Activated naive CD4-positive, alpha-beta T cell treated with anti-CD3 and anti-CD28 coated beads, Interleukin-2, amount 50 U/mL, for 16 hours (primary cell): ENCODE measurements at places on chromosomes 2 and 18.

DNA sequence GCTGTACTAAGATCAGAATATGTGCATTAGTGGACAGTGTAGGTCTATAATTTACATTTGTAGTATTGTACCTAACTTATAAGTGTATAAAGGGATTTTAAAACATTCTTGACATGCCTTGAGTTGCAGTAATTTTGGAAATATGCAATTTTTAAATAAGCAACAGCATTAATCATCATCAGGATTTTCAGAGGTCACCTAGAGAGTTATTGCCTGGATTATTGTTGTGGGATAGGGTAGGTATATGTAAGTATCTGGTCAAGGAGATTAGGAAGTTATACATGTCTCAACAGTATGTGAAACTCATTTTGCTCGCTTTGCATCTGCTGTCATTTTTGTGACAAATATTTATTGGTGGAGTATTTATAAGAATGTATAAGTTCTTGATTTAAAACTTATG is 184.2 kb downstream of the WDR7 start:
- DNase-seq = no peak

GRCh38 chr2:231688719-231689118 is 19.6 kb upstream of the PTMA start:
- no peak for DNase-seq

DNA sequence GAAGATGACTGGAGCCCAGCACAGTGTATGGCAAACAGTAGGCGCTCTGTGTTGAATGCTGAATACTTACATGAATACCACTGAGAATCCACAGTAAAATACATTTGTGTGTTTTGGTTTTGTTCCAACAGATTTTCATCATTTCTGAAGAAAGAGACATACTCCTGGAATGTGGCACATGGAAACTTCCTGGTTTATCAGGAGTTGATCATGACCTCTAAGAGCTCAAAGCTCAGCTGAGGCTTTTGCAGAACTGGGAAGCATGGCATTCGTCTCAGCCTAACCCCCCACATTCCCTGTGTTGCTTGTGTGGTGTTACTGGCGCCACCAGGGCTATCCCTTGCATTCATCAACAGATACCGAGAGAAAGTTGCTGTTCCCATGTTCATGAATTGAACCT is 316.9 kb upstream of the REV1 start:
- DNase-seq = no peak

- DNase-seq = no peak
These were observed 95.1 kb downstream of the MTCL1 start for GRCh38 chr18:8800445-8800844.

DNA sequence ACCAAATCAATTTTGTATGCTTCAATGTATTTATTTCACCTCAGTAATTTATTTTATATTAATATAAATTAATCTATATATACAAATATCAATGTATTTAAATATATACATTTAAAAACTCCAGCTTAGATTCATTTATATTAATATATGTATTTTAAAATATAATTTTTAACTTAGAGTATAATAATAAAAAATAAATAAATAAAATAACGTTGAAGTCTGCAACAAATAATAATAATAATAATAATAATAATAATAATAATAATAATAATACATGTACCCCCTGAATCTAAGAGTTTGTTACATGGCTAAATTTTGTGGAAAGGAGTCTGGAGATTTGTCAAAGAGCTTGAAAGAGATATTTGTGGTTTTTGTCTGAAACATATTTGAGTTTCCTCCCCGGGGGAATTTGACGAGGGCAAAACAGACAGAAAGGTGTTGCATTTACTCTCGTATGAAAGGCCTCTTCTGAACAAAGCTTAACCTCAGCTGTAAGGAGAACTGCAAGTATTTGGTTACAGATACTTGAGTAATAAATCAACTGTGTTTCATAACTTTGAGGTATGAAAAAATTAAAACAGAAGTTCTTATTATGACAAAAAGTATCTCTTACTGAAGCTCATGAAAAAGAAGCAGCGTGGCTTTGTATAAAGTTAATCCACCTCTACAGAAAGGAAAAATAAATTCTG is 93.4 kb downstream of the CDH19 start:
- no peak for DNase-seq

DNA sequence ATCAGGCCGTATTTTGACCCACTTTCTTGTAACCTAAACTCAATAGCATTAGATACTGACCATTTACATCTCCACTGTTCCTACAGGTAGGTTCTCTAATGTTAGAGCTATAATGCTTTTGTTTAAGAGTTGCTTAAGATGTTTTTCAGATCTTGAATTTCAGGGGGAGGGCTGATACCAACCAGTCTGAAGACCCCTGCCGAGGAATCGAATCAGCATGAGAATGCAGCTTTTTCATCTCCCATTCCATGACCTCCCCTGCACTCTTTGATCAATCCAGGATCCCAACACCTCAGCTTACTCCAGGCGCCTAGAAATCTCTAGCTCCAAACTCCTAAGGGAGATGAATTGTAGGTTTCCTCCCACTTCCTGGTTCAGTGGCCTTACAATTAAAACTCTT is 120.5 kb upstream of the MC4R start:
- DNase-seq = no peak

DNA sequence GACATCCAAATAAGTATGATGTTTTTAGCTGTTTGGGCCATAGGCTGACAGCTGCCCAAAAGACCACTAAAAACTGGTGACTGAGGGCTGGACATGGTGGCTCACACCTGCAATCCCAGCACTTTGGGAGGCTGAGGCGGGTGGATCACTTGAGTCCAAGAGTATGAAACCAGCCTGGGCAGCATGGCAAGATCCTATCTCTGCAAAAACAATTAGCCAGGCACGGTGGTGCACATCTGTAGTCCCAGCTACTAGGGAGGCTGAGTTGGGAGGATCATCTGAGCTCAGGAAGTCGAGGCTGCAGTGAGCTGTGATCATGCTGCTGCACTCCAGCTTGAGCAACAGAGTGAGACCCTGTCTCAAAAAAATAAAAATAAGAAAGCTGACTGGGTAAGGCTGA is 511.5 kb upstream of the RAB6C start:
- no peak for DNase-seq

- no peak for DNase-seq
These were observed 2.0 kb downstream of the XRCC5 start for GRCh38 chr2:216111122-216111521.

GRCh38 chr2:232389327-232389726 is 10.8 kb downstream of the ALPP start:
- DNase-seq = no peak

DNA sequence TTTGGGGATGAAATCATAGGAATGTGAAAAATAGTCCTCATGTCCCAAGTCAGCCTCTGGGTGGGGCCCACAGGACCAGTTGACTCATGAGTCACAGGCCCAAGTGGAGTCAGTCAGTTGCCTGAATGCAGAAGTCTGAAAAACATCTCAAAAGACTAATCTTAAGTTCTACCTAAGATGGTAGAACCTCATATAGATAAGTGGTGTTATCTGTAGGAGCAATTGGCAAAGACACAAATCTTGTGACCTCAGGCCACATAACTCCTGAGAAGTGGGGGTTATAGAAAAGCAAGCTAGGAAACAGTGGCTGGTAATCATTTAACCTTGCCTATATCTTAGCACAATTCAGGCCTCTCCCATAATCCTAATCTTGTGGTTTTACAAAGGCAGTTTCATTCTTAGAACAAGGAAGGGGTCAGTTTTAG is 257.1 kb upstream of the SPOPL start:
- no peak for DNase-seq

DNA sequence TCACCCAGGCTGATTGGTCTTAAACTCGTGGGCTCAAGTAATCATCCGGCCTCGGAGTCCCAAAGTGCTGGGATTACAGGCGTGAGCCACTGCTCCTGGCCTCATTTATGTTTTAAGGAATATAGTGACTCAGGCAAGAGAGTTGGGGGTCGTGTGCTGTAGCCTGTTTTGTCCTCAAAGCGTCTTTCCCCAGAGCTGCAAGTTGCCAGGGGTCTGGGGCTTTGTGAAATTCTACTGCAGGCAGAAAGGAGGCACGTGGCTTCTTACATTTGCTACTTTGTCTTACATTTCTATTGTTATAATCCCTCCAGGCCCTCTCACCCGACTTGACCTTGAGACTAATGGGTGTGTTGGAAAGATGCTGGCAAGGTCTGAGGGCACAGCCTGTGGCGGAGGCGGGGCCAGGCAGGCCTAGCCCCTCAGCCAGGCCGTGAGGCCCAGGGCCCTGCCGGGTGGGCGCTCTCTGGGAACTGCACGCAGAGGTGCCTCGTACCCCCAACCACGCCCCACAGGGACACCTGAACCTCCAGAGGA is 85.8 kb upstream of the NDUFV2 start:
- no peak for DNase-seq

DNA sequence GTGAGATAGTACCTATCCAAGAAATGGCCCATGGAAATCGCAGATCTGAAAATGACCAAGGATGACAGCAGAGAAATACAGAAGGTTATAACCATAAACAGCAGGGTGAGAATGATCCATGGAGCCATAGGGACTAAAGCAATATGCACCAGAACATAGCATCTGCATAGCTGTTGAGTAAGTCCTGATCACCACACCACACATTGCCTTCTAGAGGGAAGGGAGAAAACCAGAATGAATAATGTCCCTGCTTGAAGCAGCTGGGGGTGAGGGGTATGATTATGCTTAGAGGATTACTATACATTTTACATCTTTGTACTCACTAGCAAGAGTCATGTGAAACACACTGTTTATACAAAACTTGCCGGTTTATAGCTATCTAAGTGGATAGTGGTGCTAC is 350.4 kb downstream of the MBD2 start:
- DNase-seq = no peak

- no peak for DNase-seq
These were observed 60.0 kb downstream of the DGKD start for GRCh38 chr2:233414273-233414654.

GRCh38 chr2:191679818-191680600 is 2.1 kb downstream of the NABP1 start:
- no peak for DNase-seq

DNA sequence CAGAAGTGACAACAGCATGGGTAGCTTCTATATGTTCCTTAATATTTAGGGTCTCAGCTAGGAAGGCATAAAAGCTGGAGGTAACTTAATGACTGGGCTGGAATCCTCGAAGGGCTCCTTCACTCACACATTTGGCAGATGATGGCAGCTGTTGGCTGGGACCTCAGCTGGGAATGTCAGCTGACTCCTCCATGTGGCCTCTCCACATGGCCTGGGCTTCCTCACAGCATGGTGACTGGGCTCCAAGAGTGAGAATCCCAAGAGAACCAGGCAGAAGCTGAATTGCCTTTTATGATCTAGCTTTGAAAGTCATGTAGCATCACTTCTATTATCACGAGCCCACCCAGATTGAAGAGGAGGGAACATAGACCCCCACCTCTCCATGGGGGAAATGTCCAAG is 54.9 kb downstream of the TET3 start:
- DNase-seq = no peak

GRCh38 chr18:11000071-11000470 is 149.3 kb downstream of the PIEZO2 start:
- DNase-seq = no peak

- DNase-seq = no peak
These were observed 65.4 kb downstream of the PID1 start for GRCh38 chr2:229205704-229206103.

- DNase-seq = no peak
These were observed 225.1 kb upstream of the TMEFF2 start for GRCh38 chr2:192419786-192420185.

- DNase-seq = no peak
These were observed 5.6 kb upstream of the WDFY1 start for GRCh38 chr2:223950448-223951347.

- DNase-seq = no peak
These were observed 34.3 kb upstream of the CD226 start for GRCh38 chr18:69981948-69982347.

DNA sequence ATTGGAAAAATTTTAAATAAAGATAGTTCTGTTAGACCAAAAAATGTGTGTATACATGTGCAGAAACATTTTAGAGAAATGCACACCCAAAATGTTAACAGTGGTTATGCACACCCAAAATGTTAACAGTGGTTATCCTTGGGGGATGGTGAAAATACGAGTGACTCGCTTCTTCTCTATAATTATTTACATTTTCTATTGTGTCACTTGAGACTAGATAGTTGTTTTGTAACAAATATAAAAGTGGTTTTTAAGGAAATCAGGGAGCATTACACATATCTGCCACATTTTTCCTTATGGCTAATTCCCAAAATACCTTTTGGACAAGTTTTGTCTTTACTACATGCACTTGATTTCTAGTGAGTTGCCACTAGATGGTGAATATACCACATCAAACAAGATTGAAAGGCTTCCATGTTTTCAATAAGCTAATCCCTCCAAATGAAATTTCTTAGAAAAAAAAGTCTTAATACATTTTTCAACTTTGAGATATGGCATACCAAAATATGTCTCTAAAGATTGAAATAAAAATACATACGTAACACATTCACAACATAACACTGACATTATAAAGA is 9.0 kb upstream of the HIBCH start:
- no peak for DNase-seq

DNA sequence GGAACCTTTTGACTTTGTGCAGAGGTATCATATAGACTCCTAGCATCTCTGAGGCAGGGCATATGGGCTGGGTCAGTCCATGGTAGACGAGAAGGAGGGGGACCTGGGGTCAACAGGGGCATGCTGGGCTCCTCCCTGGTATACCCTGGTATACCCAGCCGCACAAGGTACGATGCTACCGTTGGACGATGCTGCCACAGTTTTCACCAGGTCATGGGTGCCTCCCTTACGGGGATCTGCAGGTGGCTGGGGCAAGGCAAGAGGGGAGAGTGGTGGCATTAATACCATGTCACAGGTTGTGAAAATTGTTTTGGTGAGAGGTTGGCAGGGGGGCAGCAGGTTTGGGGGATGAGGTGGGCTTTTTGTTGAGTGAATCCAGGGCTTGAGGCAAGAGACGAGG is 149.8 kb downstream of the TSN start:
- no peak for DNase-seq

DNA sequence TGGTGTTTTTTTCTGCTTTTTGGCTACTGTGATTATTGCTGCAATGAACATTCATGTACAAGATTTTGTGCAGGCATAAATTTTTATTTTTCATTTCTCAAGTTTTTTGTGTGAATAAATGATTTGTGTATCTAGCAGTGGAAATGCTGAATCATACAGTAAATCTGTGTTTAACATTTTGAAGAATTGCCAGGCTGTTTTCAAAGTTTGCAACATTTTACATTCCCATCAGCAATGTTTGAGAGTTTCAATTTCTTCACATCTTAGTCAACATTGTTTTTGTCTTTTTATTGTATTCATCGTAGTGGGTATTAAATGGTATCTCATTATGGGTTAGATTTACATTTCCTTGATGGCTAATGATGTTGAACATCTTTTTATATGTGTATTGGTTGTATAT is 98.8 kb upstream of the RBMS1 start:
- no peak for DNase-seq
